ENCODE measurements at places on chromosomes 12 and 14. TPM values are rescaled to one million over a fixed set of nuclear protein-coding genes. Genes with fewer than 3 reads are reported as not detected.

The LHX5 gene
- total RNA-seq, result not detected

The CMKLR1 gene
- 0.27 TPM for total RNA-seq

The PRB2 gene
- not detected for total RNA-seq

The CHMP4A gene
- 13.7 TPM for total RNA-seq

The PRIMA1 gene
- not detected for total RNA-seq

Measured in hematopoietic multipotent progenitor cell (in vitro differentiated cells).